ENCODE measurements at places on chromosomes 1 and 21. TPM values are rescaled to one million over a fixed set of nuclear protein-coding genes. Genes with fewer than 3 reads are reported as not detected.

Gene TRABD2B
- polyA plus RNA-seq, result 3.3 TPM

Gene WLS
- 153 TPM for polyA plus RNA-seq

Gene KRTAP19-3
- polyA plus RNA-seq, result not detected

Gene PGBD5
- 4.8 TPM for polyA plus RNA-seq

Gene NUP210L
- 0.11 TPM for polyA plus RNA-seq

Gene FCER1G
- polyA plus RNA-seq, result 15.2 TPM

Gene RUNX1
- 9.0 TPM for polyA plus RNA-seq
